D721Med (cell line): ENCODE measurements at places on chromosomes 3 and 15.

DNA sequence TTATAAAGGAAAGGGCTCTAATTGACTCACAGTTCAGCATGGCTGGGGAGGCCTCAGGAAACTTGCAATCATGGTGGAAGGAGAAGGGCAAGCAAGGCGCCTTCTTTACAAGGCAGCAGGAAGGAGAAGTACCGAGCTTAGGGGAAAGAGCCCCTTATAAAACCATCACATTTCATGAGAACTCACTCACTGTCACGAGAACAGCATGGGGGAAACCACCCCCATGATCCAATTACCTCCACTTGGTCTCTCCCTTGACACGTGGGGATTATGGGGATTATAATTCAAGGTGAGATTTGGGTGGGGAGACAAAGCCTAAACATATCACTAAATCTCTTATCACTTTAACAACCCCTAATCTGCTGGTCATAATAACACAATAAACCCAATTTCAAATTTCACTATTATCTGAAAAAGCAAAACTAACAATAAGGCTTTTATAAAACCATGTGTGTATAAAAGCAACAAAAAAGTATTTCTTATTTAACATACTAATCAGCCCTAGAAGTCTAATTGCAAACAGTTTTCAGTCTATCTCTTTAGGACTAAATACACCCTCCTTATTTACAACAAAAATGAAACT lies 43.2 kb downstream of the SCAPER start:
- no peak for DNase-seq

DNA sequence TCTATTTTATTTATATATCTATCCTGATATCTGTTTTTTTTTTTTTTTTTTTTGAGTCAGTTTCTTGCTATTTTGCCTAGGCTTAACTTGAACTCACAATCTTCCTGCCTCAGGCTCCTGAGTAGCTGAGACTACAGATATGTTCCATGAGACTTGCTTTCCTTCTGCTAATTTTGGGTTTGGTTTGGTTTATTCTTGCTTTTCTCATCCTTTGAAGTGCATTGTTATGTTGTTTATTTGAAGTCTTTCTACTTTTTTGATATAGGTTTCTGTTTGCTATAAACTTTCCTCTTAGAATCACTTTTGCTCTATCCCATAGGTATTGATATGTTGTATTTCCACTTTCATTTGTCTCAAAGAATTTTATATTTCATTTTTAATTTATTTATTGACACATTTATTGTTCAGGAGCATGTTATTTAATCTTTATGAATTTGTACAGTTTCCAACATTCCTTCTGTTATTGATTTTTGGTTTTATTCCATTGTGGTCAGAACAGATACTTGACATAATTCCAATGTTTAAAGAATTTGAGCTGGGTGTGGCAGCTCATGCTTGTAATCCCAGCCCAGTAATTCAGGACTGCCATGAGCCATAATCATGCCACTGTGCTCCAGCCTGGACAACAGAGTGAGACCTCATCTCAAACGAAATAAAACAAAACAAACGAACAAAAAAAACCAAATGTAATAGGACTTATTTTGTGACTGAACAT lies 62.3 kb upstream of the PLSCR4 start:
- DNase-seq = no peak

DNA sequence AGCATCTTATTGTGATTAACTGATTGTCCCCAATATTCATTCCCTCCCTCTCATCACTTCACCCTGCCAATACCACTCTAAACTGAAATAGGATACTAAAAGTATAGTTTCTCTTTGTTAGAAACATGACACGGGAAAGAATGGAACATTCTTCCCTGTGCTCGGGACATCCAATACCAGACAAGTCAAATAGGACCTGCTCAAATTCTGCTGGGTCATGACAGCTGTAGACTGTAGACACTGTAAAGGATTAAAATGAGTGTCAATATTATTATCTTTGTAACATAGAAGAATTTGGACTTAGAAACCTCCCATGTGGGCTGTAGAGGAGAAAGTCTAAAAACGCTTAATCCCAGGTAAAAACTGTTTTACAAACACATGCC lies 315.0 kb upstream of the NR2E3 start:
- no peak for DNase-seq

DNA sequence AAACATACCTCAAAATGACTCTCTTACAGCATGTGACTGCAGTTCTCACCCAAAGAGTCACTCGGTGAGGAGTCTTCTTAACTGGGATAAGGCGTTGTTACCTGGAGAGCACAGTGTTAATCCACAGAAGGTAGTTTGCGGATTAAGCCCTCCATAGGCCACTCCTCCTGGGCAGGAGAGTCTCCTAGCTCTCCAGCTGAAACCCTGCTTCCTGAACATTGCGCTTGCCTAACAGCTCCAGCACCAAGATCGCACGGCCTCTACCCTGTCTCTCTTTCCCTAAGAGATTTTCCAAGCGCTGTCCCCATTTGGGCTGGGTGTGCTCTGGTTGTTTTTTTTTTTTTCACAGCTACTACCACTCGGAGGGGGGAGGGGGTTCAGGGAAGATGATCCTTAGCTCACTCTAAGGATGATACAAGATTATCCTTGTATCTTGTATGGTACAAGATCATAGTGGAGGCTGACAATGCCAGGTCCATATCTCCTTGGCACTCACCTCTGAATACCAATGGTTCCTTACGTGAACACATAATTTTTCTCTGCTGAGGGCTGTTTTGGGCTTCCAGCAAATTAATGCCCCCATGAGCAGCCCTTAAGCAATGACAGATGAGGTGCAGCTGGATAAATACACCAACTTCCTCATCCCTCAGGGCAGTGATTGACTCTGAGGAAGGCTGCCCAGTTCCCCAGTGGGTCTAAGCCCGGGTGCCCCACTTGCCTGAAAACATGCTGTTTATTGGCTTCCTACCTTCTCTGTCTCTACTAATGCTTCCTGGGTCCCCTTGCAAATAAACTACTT lies 185.2 kb upstream of the TSC22D2 start:
- DNase-seq = no peak

- no peak for DNase-seq
Observed at GRCh38 chr3:197394464-197395321, 96.3 kb upstream of the DLG1 start.
